SK-N-SH (cell line): ENCODE measurements at places on chromosomes 2 and 18.

- H3K36me3 ChIP-seq, result no peaks in the 10 kb centered on the region
- peak; percentile 82 for DNase-seq
- H3K27ac ChIP-seq, result no peak overlapping the region
- H3K27me3 ChIP-seq, result peaks cover 4% of the 10 kb centered on the region; the same call in 1 of the 2 replicates
- no peaks in the 10 kb centered on the region for H3K4me1 ChIP-seq
Observed at GRCh38 chr18:77000527-77000926, 132.1 kb downstream of the MBP start.

DNA sequence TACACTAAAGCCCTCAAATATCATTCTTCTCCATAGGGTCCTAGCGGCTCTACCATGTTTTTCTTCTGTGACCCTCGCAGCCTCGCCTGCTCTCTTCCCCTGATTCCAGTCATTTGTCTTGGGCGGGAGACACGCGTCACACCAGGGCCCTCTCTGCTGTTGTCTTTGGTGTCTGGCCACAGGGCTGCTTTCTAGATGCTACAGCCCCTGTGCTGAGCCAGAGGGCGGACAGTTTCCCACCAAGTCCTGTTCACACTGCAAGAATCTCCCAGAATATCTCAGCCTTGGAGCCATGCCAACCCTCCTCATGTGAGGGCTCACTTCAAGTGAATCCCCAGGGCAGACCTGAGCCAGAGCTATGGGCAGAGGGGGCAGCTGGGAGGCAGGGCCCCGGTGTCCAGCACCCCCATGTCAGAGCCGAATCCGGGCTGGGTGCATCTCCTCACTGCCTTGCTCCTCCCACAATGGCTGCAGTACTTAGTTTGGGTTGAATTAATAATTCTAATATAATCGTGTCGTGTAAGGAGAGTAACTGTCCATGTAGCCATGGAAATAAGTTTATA lies 42.1 kb downstream of the DIPK1C start:
- peaks cover 70% of the 10 kb centered on the region for H3K27me3 ChIP-seq
- no peaks in the 10 kb centered on the region for H3K36me3 ChIP-seq
- no peak for DNase-seq
- H3K4me1 ChIP-seq, result no peaks in the 10 kb centered on the region
- H3K27ac ChIP-seq, result no peak overlapping the region
- H3K4me3 ChIP-seq, result no peak overlapping the region

- H3K27me3 ChIP-seq, result no peaks in the 10 kb centered on the region
- DNase-seq, result no peak
- H3K4me1 ChIP-seq, result peaks cover 3% of the 10 kb centered on the region
- peaks cover 27% of the 10 kb centered on the region for H3K36me3 ChIP-seq
- H3K4me3 ChIP-seq, result no peak overlapping the region
- 0 out of 2 replicates have a peak overlapping the region, but pooled peaks have one; percentile 48 for H3K27ac ChIP-seq
Observed at GRCh38 chr2:63984606-63985359, 34.4 kb downstream of the VPS54 start.

- H3K4me1 ChIP-seq, result no peaks in the 10 kb centered on the region; the same call in 1 of the 2 replicates
- no peak for DNase-seq
- H3K27me3 ChIP-seq, result no peaks in the 10 kb centered on the region
- no peaks in the 10 kb centered on the region for H3K36me3 ChIP-seq
- no peak overlapping the region for H3K4me3 ChIP-seq
- no peak overlapping the region for H3K27ac ChIP-seq
Observed at GRCh38 chr2:12776521-12776961, 59.8 kb downstream of the TRIB2 start.

GRCh38 chr2:145416640-145417039 lies 896.7 kb upstream of the ZEB2 start:
- no peak overlapping the region for H3K4me3 ChIP-seq
- H3K27me3 ChIP-seq, result no peaks in the 10 kb centered on the region
- H3K27ac ChIP-seq, result no peak overlapping the region
- H3K4me1 ChIP-seq, result no peaks in the 10 kb centered on the region
- DNase-seq, result no peak
